ENCODE measurements at places on chromosomes 1 and 21. TPM values are rescaled to one million over a fixed set of nuclear protein-coding genes. Genes with fewer than 3 reads are reported as not detected.

LCE2B gene
- total RNA-seq, result not detected

ETV3L gene
- not detected for total RNA-seq

TDRD5 gene
- total RNA-seq, result 0.89 TPM

DNA sequence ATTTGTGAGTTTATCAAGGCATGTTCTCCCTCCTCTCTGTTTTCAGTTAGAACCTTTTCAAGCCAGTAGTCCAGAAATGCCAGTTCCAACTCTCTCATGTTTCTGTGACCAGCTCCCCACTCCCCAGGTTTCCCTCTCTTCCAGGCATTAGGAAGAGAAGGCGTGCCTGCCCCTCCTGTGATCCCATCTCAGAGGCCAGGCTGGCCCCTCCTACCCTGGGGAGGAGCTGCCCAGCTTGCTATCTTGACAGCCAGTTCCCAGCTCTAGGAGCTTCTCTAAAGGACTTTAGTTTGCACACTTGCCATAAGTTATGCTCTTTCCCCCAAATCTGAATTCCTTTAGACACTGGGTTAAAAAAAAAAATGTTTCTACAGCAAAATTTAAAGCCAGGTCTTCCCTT, 8.9 kb downstream of the HYI start:
- no peaks in the 10 kb centered on the region for H3K27me3 ChIP-seq
- H3K36me3 ChIP-seq, result peaks cover 89% of the 10 kb centered on the region
- H3K27ac ChIP-seq, result no peak overlapping the region
- no peaks in the 10 kb centered on the region for H3K4me1 ChIP-seq
- DNase-seq, result peak; percentile 20
- no peak overlapping the region for H3K4me3 ChIP-seq

- no peak overlapping the region for H3K27ac ChIP-seq
- no peaks in the 10 kb centered on the region for H3K4me1 ChIP-seq
- no peaks in the 10 kb centered on the region for H3K36me3 ChIP-seq
- DNase-seq, result no peak
- H3K27me3 ChIP-seq, result no peaks in the 10 kb centered on the region
These were observed 249.2 kb upstream of the C1orf174 start for GRCh38 chr1:4149281-4149680.

DNA sequence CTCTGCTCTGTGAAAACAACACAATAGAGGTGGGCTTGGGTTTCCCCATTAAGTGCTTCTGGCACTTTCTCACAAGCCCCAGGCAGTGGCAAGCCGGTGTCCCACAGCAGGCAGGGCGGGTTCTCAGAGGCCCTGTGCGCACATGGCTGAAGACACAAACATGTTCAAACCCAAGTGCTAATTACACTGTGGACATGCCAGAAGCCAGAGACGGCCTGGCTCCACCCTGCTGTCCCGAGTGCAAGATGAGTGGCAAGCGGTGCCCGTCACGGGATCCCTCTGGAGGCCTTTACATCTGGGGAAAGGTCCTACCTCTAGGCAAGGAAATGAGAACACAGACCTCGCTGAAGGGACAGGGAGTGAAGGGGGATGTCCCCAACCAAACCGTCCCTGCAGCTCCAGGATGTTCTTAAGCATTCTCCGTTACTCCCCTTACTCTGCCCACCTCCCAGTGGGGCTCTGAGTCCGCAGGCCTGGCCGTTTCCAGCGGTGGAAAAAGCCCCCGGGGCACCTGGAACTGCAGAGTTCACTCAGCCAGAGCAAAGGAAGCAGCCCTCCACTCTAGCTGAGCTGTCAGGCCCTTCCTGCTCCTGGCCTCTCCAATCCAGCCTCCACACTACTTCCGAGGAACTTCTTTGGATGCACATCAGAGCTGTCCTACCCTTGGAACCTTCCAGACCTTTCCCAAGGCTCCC, 57.4 kb downstream of the SLC66A1 start:
- peak overlapping the region; percentile 49 for H3K27ac ChIP-seq
- H3K36me3 ChIP-seq, result peaks cover 15% of the 10 kb centered on the region
- H3K4me3 ChIP-seq, result no peak overlapping the region
- DNase-seq, result no peak
- no peaks in the 10 kb centered on the region for H3K27me3 ChIP-seq
- peaks cover 55% of the 10 kb centered on the region for H3K4me1 ChIP-seq

DNA sequence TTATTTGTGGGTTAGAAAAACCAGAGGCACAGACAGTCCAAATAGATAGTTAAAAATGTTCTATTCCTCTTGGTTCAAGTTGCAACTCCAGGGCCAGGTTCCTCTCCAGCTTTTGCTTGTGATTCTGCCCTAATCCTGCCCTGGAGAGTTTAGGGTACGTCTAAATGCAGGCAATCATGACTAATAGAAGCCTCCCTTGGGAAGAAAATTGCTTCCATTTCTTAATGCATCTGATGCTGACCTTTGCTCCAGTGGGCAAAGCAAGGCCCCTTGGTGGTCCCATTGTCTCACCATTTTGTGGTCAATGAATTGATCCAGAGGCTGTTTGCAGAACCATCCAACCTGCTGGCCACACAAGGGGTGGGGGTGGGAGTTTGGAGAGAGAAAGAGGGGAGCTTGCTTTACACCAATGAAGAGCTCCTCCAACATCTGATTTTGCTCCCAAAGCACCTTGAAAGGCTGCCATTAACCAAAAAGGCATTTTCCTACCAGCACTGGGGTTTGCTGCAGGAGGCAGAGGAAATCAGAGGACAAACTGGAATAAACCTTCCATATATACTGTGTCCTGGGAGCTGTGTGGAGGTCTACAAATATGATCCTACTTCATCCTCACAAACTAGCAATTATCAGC, 31.3 kb downstream of the C8B start:
- H3K27ac ChIP-seq, result no peak overlapping the region
- no peaks in the 10 kb centered on the region for H3K36me3 ChIP-seq
- H3K4me3 ChIP-seq, result no peak overlapping the region
- no peaks in the 10 kb centered on the region for H3K27me3 ChIP-seq
- no peaks in the 10 kb centered on the region for H3K4me1 ChIP-seq
- no peak for DNase-seq
